ENCODE measurements at places on chromosomes 16 and 17.

GRCh38 chr17:41223821-41224220, 2.6 kb upstream of the KRTAP9-2 start:
- no peaks in the 10 kb centered on the region for H3K4me1 ChIP-seq
- DNase-seq: no peak
- peaks cover 7% of the 10 kb centered on the region for H3K27me3 ChIP-seq
- no peak overlapping the region for H3K4me3 ChIP-seq
- H3K36me3 ChIP-seq: no peaks in the 10 kb centered on the region

DNA sequence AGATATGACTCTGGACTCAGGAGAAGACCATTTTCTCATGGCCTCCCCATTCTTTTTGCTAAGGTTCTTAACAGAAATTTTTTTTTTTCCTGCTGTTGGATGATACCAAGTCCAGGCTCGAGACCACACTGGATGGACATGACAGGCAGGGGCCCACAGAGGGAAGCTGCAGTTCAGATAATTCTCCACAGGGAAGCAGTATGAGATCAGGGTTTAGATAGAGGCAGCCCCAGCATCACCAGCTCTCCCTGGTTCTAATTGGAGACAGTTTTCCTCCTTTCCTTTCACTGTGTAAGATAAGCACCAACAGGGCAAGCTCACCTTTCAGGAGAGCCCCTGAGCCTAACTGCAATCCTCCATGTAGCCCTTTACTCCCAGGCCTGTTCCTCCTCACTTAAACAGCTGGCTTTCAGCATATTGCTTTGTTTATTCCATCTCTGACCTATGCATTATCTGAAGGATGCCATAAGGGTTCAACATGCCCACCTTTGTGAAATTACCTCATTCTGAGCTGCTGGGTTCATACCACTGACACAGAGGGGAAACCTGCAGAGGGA, 108.1 kb downstream of the SNX11 start:
- no peaks in the 10 kb centered on the region for H3K36me3 ChIP-seq
- H3K4me3 ChIP-seq: no peak overlapping the region

- no peak overlapping the region for H3K27ac ChIP-seq
- no peak for DNase-seq
- peaks cover 8% of the 10 kb centered on the region for H3K4me1 ChIP-seq
- H3K36me3 ChIP-seq: peaks cover 4% of the 10 kb centered on the region
- H3K4me3 ChIP-seq: no peak overlapping the region
These were observed 80.9 kb upstream of the STAC2 start for GRCh38 chr17:39306509-39307212.

- H3K27ac ChIP-seq: no peak overlapping the region
- no peaks in the 10 kb centered on the region for H3K36me3 ChIP-seq
- H3K27me3 ChIP-seq: no peaks in the 10 kb centered on the region
- H3K4me3 ChIP-seq: no peak overlapping the region
- DNase-seq: no peak
These were observed 84.9 kb downstream of the ABCA8 start for GRCh38 chr17:68870161-68870826.

DNA sequence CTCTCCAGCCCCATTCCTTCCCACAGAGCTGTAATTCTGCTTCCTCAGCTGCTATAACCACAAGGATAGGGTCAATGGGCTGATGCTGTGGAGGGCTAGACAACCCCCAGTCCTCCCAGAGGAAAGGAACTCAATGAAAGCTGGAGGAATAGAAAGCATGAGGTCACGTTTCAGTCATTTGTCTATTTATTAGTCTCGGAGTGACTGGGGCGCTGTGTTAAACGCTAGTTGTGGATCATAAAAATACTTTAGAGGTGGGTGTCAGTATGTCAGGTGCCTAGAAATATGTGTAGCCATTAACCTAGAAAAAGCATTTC, 787 bp upstream of the CCL3L1 start:
- no peak overlapping the region for H3K27ac ChIP-seq
- no peaks in the 10 kb centered on the region for H3K4me1 ChIP-seq
- H3K27me3 ChIP-seq: peaks cover 11% of the 10 kb centered on the region
- H3K4me3 ChIP-seq: no peak overlapping the region
- DNase-seq: no peak

DNA sequence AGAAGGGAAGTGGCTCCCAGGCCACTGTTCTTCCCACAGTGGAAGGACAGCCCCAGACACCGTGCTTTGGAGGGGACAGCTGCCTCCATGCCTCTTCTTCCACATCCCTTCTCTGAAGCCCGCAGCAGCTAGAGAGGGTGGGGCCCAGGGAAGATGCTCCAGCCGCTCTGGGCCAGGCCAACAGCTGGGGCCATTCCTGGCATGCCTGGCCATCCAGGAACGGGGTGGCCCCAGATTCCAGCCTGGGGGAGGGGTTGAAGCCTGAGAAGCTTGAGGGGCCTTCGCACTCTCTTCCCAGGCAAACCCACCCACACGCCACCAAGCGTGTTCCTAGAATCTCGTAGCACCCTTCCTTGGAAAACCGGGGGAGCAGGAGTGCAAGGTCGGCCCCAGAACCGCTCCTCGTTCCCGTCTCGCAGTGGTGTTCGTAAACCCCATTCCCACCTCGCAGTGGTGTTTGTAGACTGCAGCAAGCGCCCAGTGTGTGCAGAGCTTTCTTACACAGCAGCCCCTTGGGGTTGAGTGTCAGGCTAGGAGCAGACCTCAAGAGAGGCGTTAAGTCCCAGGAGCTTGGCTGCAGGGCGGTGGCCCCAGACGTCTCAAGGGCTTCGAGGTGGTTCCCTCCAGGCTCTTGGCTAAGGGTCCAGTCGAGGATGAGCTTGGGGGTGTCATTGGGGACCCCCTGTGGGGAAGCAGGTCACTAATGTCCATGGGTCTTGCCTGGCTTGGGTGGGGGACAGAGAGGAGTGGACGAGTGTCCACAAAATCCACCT, 2.7 kb downstream of the CDH15 start:
- peaks cover 14% of the 10 kb centered on the region for H3K4me1 ChIP-seq
- peaks cover 79% of the 10 kb centered on the region for H3K27me3 ChIP-seq
- no peak overlapping the region for H3K27ac ChIP-seq
- H3K4me3 ChIP-seq: no peak overlapping the region
- DNase-seq: no peak

GRCh38 chr16:66728117-66728787, 23.2 kb downstream of the DYNC1LI2 start:
- no peak overlapping the region for H3K27ac ChIP-seq
- H3K36me3 ChIP-seq: peaks cover 75% of the 10 kb centered on the region
- no peaks in the 10 kb centered on the region for H3K4me1 ChIP-seq
- H3K4me3 ChIP-seq: no peak overlapping the region
- H3K27me3 ChIP-seq: no peaks in the 10 kb centered on the region
- DNase-seq: peak; percentile 22

GRCh38 chr16:72884573-72884972, 163.4 kb downstream of the ZFHX3 start:
- DNase-seq: no peak
- H3K27ac ChIP-seq: no peak overlapping the region
- no peaks in the 10 kb centered on the region for H3K27me3 ChIP-seq
- no peak overlapping the region for H3K4me3 ChIP-seq
- no peaks in the 10 kb centered on the region for H3K4me1 ChIP-seq

- H3K4me1 ChIP-seq: no peaks in the 10 kb centered on the region
- no peak overlapping the region for H3K4me3 ChIP-seq
- no peaks in the 10 kb centered on the region for H3K27me3 ChIP-seq
- H3K27ac ChIP-seq: no peak overlapping the region
- H3K36me3 ChIP-seq: no peaks in the 10 kb centered on the region
- no peak for DNase-seq
These were observed 765 bp upstream of the SEPTIN12 start for GRCh38 chr16:4788910-4789309.

DNA sequence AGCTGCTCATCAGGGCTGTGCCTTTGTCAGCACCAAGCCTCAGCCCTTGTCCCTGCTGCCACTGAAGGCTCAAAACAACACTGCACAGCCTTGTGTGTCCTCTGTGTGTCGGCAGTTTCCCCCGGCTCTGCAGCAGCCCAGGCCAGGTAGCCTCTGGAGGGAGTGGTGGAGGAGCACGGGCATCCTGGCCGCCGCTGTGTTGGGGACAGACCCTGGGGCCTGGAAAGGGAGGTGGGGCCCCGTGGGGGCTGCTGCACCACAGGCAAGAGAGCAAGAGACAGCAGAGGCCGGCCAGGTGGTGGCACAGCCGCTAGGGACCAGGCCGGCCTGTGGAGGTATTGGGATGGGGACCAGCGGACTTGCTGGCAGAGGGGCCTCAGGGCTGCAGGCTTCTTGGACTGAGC, 96.9 kb upstream of the ZNF750 start:
- no peak overlapping the region for H3K4me3 ChIP-seq
- no peaks in the 10 kb centered on the region for H3K36me3 ChIP-seq
- peak; percentile 5 for DNase-seq
- H3K4me1 ChIP-seq: no peaks in the 10 kb centered on the region
- H3K27me3 ChIP-seq: no peaks in the 10 kb centered on the region

GRCh38 chr17:259341-259976, 78.0 kb upstream of the DOC2B start:
- DNase-seq: no peak
- no peaks in the 10 kb centered on the region for H3K36me3 ChIP-seq
- no peak overlapping the region for H3K27ac ChIP-seq
- H3K4me3 ChIP-seq: no peak overlapping the region

- H3K27ac ChIP-seq: peak overlapping the region; percentile 71
- H3K27me3 ChIP-seq: no peaks in the 10 kb centered on the region
- DNase-seq: no peak
- no peak overlapping the region for H3K4me3 ChIP-seq
- H3K4me1 ChIP-seq: peaks cover 47% of the 10 kb centered on the region
These were observed 11.2 kb downstream of the EPN2 start for GRCh38 chr17:19248151-19248927.

DNA sequence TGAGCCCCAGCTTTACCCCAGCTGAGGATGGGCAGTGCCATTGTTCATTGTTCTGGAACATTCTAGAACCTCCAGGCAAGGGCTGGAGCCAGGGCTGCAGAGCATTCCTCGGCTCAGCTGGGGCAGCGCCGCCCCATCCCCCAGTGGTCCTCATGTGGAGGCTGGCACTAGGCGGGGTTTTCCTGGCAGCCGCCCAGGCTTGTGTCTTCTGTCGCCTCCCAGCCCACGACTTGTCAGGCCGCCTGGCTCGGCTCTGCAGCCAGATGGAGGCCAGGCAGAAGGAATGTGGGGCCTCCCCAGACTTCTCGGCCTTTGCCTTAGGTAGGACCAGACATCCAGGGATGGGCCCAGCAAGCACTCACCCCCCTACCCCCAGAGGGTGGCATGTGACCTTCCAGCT, at the start of gene TMEM95:
Gene TMEM95, plus strand, starts transcription at position 104 of the 400 bp plus-strand sequence. Its CDS starts 49 bp downstream, at position 153.
- no peaks in the 10 kb centered on the region for H3K36me3 ChIP-seq
- H3K27ac ChIP-seq: peak within 1 kb of the TSS; percentile 55
- peak; percentile 13 for DNase-seq
- no peaks in the 10 kb centered on the region for H3K27me3 ChIP-seq
- H3K4me1 ChIP-seq: peaks cover 28% of the 10 kb centered on the region
- no peak within 1 kb of the TSS for H3K4me3 ChIP-seq

- H3K27ac ChIP-seq: no peak overlapping the region
- no peak overlapping the region for H3K4me3 ChIP-seq
- DNase-seq: no peak
- no peaks in the 10 kb centered on the region for H3K4me1 ChIP-seq
- no peaks in the 10 kb centered on the region for H3K27me3 ChIP-seq
- H3K36me3 ChIP-seq: no peaks in the 10 kb centered on the region
These were observed 100.9 kb upstream of the MON1B start for GRCh38 chr16:77090062-77090461.
